AG08396 (cell line): ENCODE measurements at places on chromosomes 12 and 14.

DNA sequence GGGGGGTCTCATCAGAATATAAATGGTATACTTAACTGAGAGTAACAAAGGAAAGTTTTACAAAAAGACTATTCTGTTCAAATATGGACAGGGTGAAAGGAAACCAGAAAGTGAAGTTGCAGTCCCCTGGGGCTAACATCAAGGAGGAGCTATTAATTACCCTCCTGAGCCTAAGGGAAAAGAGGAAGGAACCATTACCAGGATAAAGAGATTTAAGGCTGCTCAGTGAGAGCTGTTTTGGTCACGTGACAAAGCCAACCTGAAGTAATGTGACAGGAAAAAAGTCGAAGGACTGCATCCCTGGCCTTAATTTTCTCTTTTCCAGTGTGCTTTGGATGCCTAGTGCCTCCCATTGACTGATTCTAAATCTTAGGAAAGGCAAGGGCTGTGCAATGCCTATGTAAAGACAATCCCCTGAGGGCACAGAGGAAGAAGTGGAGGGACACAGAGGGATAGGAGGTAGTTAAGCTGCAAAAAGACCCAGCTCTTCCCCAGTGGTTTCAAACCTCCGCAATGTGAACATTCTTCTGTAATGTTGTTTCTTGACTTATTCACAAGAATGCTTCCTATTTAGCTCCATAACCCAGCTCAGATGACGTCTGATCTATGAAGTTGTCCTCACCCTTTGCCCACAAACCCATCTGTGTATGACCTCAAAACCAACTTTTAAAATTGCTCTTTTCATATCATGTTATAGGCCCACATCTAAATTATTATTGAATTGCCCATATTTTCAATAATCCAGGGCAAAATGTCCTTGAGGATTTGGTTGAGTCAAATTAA, 187.7 kb upstream of the DCN start:
- no peak for DNase-seq

GRCh38 chr12:58252914-58253313, 311.5 kb downstream of the ATP23 start:
- DNase-seq: no peak

GRCh38 chr12:132545955-132546354, 56.0 kb downstream of the FBRSL1 start:
- DNase-seq: no peak

- no peak for DNase-seq
These were observed 71.0 kb downstream of the GNS start for GRCh38 chr12:64688219-64688618.

DNA sequence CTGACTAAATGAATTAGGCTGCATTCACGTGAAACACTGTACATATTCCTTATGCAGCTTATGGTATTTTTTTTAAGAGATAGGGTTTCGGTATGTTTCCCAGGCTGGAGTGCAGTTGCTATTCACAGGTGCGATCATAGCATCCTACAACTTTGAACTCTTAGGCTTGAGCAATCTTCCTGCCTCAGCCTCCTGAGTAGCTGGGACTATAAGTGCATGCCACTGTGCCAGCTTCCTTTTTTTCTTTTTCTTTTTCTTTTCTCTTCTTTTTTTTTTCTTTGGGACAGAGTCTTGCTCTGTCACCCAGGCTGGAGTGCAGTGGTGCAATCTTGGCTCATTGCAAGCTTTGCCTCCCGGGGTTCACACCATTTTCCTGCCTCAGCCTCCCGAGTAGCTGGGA, 35.8 kb upstream of the SPPL3 start:
- no peak for DNase-seq

- no peak for DNase-seq
These were observed 23.5 kb upstream of the DYRK2 start for GRCh38 chr12:67625004-67625403.

- DNase-seq: no peak
These were observed 177.4 kb downstream of the DICER1 start for GRCh38 chr14:94979891-94980290.

GRCh38 chr12:77032406-77032805, 33.0 kb downstream of the E2F7 start:
- no peak for DNase-seq

GRCh38 chr12:114665411-114666260, 18.3 kb downstream of the TBX3 start:
- no peak for DNase-seq

DNA sequence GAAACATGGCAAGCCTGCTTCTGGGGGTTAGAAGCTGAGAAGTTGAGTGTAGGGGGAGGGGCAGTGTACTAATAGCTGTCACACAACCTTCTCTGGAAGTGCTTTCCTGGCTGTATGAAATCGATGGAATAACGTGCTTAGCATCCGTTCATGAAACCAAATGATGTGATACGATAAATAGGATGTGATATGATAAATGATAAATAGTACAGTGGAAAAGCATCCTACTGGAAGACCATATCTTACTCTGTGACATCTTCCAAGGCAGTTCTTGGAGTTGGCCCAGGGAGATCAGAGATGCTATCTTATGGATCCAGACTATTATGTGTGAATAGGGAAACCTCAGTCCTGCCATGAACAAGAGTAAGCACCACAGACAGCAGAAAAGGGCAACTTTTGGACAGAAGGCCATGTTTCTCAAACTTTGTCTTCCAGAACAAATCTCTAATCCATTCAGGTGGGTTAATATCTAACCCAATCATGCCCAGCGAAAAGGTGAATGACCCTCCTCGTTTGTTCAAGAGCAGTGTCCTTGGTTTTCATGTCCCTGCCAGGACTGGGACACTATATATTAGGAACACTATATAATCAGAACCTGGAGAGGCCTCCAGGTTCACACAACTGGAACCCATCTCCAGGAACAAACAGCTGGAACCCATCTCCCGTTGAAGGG, at the start of gene ANG:
Gene ANG (plus strand): TSS at position 598 of the 673 bp plus-strand sequence. CDS start 4,801 bp downstream, outside the sequence.
- no peak for DNase-seq

DNA sequence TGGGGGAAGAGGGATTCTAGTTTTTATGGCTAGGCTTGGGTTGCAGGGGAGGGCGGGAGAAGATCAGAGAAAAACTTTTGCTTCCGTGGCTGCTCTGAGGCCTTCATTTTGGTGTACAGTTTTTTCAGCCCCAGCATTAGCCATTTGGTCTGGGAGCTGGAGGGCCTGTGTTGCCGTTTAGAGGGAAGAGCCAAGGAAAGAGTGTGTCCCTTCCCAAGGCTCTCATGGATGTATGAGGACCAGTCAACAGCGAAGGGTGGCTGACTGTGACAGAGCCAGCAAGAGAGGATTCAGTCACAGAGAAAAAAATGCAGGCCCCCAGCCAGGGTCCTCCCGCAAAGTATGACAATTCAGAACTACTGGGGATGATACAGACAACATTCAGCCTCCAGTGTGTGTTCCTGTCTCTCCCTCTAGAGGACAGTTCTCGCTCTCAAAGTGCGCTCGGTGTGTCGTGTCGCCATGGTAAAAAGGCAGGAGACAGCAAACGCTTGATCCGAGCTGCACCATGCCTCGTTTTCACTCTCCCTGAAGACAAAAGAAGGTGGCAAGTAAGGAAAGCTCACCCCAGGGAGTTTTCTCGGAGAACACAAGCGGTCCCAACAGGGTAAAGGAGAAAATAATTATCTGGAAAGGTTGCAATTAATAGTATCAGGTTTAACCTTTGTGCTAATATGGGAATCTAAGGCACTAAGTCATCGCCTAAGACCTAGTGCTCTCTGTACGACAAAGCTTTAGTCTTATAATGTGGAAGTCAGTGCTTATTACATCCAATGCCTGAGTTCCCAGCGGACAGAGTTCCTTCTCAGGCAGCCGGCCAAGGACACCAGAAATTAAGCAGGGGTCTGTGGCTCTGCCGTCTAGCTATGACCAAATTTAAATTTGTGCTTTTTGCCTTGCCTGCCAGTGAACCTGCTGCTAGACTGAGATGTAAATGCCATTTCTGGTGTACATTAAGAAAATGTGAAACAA, 157.3 kb upstream of the PLXNC1 start:
- peak; percentile 13 for DNase-seq

GRCh38 chr12:105221583-105222283, 14.2 kb downstream of the APPL2 start:
- DNase-seq: no peak

DNA sequence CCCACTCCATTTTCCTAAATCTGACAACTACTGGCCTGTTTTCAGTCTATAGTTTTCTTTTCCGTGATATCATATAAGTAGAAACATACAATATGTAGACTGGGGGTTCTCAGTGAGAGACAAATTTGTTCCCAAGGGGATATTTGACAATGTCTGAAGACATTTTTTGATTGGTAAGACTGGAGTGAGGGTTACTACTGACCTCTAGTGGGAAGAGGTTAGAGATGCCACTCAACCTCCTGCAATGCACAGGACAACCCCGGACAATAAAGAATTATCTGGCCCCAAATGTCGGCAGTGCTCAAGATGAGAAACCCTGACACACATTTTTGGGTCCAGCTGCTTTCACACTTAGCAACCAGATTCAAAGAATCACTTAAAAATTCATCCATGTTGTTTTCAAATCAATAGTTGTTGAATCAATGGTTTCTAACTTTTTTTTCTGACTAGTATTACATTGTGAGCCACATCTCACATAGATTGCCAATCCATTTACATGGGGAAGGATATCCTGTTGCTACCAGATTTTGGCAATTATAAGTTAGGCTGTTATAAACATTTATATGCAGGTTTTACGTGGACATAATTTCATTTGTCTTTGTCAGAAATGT, 307.1 kb downstream of the RPL10L start:
- DNase-seq: no peak

- DNase-seq: no peak
These were observed 114.8 kb upstream of the PRICKLE1 start for GRCh38 chr12:42704340-42704739.

- no peak for DNase-seq
These were observed 39.8 kb downstream of the DACT1 start for GRCh38 chr14:58677517-58677916.

- no peak for DNase-seq
These were observed 32.8 kb downstream of the SIX1 start for GRCh38 chr14:60616461-60616959.

GRCh38 chr14:72868500-72868899, 25.4 kb downstream of the DPF3 start:
- DNase-seq: no peak

DNA sequence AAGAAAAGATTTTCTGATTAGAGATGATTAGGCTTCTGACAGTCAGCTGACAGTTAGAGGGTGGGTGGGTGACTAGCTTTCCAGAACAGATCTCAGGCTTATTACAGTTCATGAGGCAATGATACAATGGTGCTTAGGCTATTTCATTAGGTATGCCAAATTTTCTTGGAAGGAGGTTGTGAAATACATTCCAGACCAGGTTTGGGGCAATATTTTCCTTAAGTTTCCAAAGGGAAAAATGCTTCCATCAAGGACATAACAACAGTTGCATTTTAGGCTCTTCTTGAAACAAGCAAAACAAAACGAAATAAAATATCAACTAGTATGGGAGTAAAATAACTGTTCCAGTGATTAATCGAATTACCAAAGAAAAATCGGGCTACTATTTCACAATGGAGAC, 59.3 kb upstream of the CNTN1 start:
- no peak for DNase-seq

GRCh38 chr14:94345344-94346064, 22.4 kb upstream of the SERPINA6 start:
- peak; percentile 82 for DNase-seq

DNA sequence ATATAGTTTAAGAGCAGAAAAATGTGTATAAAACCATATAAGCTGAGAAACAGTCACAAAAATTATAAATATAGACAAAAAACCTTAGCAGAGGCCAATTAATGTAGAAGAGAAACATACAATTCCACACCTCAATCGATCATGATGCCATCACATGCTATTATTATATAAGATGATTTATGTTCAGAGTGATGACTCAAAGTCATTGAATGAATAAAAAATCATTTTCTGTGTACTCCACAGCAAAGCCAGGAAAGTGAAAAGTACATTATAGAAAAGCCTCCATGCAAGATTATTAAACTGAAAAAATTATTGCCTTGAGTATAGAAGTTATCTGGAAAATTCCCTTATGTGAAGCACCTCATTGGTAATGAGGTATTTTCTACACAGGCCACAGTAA, 229.2 kb upstream of the PPFIA2 start:
- DNase-seq: no peak

DNA sequence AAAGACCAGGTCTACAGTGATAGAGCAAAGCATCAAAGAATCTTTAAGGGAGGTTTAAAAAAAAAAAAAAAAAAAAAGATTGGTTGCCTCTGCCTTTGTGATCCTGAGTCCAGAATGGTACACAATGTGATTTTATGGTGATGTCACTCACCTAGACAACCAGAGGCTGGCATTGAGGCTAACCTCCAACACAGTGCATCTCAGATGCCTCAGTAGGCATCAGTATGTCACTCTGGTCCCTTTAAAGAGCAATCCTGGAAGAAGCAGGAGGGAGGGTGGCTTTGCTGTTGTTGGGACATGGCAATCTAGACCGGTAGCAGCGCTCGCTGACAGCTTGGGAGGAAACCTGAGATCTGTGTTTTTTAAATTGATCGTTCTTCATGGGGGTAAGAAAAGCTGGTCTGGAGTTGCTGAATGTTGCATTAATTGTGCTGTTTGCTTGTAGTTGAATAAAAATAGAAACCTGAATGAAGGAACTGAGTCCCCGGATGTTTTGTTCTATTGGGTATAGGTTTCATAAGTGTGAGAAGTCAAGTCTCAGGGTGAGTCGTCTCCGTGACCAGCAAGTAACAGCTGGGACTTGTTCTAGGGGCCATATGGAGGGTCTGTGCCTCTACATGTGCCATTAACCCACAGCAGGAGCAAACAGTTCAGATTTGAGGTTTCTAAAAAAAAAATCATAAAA, 9.3 kb downstream of the PEBP1 start:
- DNase-seq: no peak

- no peak for DNase-seq
These were observed 8.4 kb upstream of the ACVRL1 start for GRCh38 chr12:51898937-51899336.

- DNase-seq: no peak
These were observed 582.7 kb downstream of the SLC6A15 start for GRCh38 chr12:84329938-84330337.

DNA sequence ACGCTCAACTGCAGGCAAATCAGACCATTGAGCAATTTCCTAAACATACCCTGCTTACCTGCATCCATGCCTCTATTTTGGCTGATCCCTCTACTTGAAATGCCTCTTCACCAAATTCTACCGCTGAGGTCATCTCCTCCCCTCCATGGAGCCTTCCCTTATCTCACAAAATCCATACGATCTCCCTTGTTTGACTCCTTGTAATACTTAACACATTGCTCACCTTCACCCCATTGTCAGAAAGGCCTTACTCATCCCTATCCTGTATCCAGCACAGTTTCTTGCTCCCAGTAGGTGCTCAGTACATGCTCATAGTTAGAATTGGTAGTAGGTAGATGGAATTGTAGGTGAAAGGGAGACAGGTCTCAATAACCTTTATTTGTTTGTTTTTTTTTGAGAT, 5.4 kb downstream of the DDN start:
- peak; percentile 8 for DNase-seq

DNA sequence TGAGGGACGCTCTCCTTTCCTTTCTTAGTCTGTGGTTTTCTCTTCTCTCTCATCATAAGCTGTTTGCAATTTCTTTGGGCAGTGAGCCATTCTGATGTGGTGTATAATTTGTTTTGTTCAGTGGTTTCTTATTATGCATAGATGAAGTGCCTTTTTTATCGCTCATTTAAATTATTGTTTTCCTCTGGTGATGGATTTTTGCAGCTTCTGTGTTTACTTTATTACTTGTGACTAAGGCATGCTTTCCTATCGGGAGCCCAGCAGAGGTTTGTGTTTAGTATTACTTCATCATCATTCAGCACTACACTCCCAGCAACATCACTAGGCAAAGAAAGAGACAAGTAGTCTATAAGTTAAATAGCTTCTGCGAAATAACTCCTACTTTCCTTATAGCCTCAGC, 586.6 kb upstream of the NOVA1 start:
- DNase-seq: no peak

- peak; percentile 8 for DNase-seq
These were observed 315 bp downstream of the ABCD2 start for GRCh38 chr12:39619316-39619659.
